ENCODE measurements at places on chromosomes 3 and 15. TPM values are rescaled to one million over a fixed set of nuclear protein-coding genes. Genes with fewer than 3 reads are reported as not detected.

GRCh38 chr3:30646181-30646876 lies 39.9 kb downstream of the TGFBR2 start:
- no peak for DNase-seq

DNA sequence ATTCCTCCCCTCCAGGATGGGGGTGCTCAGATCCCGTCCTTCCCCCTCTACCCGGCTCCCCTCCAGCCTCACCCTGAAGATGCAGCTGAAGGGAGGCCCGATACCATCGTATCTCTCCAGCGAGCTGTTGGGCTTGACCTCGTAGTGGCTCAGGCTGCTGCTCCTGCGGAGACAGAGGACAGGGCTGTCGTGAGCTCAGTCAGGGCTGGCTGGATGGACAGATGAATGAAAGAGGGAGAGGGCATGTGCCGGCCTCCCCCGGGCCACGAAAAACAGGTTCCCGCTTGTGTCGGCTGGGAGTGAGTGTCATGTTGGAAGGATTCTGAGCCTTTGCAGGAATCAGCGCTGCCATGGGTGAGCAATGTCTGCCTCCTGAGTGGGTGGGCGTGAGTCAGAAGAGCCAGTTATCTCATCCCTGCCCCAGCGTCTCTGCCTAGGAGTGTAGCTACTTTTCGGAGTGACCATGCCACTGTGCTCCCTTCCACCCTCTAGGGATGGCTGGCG lies 35.2 kb downstream of the FEM1B start:
- no peak for DNase-seq

- DNase-seq = no peak
Observed at GRCh38 chr15:51558411-51558810, 64.2 kb downstream of the DMXL2 start.

The IGSF11 gene
- total RNA-seq = not detected

DNA sequence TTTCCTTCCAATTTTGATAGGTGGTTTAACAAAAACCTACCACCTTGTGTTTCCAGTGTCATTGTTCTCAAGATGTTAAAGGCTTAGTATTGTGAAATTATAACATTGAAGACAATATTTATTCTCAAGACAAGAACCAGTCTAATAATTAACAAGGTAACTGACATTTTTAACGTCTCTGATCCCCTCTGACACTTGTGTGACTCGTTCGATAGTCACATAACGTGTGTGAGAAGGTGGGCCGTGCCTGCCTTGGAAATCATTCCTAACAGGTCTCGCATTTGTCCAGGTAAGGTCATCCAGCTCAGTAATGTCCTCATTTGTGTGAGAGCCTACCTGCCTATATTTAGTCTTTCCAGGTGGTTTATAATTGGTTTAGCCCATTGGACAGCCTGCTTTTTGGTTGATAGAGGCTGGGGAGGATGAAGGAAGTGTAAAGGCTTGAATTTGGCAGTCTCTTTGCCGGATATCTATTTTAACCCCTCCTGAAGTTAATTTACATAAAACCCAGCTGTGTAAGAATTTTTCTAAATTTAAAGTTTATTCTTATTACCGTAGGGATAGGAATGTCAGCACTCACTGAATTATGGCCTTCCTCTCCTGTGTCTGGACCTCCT lies 94.4 kb downstream of the AKAP13 start:
- no peak for DNase-seq

The DUOXA2 gene
- not detected for total RNA-seq

GRCh38 chr3:46400846-46401245 lies 6.0 kb downstream of the CCR5AS start:
- DNase-seq = no peak

The GAP43 gene
- total RNA-seq = not detected

The LRTM1 gene
- not detected for total RNA-seq

GRCh38 chr3:167691366-167691765 lies 37.6 kb upstream of the WDR49 start:
- DNase-seq = peak; percentile 36

DNA sequence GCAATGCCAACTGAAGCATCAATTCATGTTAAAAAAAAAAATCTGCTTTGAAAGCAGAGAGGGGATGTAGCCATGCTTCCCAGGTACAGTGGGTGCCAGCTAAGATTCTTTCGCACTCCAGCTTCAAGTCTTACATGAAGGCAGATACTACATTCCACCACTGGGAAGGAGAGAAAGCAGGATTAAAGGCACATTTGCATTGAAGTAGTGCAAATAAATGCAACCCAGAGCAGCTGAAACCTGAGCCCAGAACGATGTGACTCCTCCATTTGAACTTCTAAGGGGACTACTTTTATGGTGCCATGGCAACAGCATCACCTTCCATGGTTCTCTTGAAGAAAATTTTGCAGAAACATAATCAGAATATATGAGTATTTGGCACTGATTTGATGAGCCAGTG lies 19.1 kb upstream of the GJD2 start:
- DNase-seq = no peak

- DNase-seq = no peak
Observed at GRCh38 chr15:68609629-68610028, 30.8 kb downstream of the CORO2B start.

- DNase-seq = no peak
Observed at GRCh38 chr3:119626196-119626595, 28.5 kb downstream of the PLA1A start.

The TAGLN3 gene
- 0.46 TPM for total RNA-seq

DNA sequence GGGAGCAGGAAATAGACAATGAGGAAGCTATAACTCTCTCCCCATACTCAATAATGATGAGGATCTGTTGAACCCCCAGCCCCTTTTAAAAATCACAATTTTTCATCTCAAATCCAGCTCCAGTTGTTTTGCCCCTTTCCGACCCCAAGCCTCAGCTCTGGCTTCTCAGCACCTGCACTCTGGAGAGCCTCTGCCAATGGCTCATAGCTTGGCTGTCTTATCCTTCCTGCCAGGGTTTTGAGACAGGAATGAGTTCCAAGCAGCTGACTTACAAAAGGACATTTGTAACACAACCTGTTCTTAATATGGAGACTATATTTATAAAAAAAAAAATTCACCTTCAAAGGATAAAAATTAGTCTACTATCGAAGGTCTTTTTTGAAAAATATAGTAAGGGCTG lies 105.9 kb upstream of the NEDD4 start:
- DNase-seq = no peak

DNA sequence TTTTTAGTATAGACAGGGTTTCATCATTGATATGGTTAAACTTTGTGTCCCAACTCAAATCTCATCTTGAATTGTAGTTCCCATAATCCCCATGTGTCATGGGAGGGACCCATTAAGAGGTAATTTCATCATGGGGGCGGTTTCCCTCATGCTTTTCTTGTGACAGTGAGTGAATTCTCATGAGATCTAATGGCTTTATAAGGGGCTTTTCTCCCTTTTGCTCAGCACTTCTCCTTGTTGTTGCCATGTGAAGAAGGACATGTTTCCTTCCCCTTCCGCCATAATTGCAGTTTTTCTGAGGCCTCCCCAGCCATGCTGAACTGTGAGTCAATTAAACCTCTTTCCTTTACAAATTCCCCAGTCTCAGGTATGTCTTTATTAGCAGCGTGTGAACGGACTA lies 20.2 kb upstream of the ZNF710 start:
- no peak for DNase-seq

GRCh38 chr15:48896869-48897814 lies 19.2 kb downstream of the EID1 start:
- DNase-seq = no peak

- DNase-seq = no peak
Observed at GRCh38 chr15:67117370-67117769, 52.0 kb downstream of the SMAD3 start.

GRCh38 chr15:101481917-101482525 lies 7.5 kb downstream of the PCSK6 start:
- DNase-seq = no peak

DNA sequence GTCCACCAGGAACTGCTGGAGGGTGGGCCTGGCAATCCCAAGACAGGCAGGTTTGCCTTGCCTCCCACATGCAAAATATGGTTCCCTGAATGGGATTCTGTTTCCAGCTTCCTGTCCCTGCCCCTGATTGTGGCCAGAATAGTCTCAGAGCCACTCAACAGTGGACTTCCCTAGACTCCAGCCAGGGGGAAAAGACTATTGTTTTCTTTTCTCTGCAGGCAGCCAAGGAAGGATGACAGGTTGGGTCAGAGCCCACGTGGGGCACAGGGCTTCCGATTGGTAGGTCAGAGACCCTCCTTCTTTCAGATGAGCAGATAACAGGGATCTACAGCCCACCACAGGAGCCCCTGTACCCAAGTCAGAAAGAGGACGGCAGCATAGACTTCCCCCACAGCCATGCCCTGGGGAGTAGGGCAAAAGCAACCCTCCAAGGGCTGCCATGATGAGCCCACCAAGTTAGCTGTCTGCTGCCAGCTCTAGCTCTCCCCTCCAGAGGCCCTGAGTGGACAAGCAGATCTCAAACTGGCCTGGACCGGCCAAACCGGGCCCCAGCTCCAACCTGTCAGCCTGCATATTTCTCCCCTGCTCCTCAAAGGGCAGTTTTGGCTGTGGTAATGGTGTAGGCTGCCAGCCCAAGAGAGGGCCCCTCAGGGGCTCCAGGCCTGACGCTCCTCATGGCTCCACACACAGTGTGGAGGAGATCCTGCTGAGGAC lies 6.4 kb downstream of the TLR9 start:
- no peak for DNase-seq

DNA sequence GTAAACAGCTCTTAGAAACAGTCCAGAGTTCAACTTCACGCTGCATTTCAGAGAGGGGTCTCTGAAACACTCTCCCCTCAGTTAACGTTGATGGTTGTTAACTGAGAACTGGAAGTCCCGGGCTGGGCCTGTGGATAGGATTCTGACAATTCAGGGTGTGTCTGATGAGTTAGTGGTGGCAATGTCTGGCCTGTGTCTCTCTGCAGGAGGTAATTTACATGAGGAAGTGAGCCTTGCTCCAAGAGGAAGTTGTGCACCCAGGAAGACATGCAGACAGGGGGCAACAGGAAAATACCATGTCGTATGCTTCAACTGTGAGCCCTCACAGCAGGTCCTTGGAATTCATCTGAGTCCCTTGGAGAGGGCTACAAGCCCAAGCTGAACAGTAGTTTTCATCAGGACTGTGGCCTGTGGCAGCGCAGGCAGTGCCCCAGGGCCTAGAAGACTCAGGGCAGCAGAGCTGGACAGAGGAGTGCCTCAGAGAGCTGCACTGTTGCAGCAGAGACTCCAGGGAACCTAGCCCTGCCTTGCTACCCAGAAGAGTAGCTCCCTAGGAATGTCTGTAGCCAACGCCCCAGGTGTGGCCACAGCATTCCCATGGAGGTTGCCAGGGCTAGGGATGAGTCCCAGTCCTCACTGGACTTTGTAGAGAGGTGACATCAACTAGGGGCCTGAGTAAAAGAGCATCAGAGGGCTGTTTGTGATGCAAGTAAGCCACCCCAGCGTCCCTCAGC lies 104.6 kb upstream of the SELENOK start:
- DNase-seq = no peak

DNA sequence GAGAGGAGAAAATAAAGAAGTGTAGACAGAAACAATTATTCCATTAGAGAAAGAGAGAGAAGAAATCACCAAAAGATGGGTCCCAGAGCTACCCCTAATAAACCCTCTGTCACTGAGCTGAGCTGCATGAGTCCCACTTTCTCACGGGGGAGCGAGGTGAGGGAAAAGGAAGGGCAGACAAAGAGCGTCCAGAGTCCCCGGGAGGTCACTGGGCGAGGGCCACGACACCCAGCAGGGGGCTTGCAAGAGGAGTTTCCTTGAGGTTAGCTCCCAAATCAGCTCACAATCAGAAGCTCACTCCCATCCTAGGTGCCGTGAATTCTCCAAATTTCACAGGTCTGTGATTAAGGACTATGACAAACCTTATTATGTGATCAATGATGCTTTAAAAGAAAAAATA lies 62.3 kb downstream of the XXYLT1 start:
- no peak for DNase-seq

The CTXND1 gene
- total RNA-seq = not detected

DNA sequence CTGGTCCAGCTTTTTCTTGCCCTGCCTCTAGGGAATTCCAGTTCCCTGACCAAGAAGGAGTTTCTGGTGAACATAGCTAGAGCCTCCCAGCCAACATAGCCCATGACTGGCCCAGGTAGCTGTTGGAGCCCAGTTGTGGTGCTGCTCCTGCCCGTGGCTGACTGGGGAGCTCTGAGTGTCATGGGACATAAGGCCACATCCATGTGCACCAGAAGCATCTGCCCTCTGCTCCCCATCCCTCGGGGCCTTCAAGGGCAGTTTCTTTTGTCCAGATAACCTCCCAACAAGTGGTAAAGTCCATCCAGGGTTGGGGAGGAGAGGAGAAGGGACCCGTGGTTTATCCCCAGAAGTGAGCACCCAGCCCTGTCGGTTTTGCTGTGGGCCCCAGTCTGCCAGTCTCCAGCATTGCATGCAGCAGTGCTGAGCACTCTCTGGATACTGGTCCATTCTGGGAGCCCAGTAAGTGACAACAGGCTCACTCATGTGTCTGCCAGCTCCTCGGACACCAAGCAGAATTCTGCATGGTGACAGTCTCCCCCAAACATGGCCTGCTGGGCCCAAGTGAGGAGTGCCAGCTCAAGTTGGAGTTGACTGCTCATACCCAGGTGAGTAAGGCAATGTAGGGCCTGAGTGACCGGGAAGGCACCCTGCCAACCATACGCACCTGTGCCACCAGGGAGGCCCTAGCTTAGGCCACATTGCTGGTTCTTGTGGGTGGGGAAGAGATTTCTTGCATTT lies 28.8 kb downstream of the ACAA1 start:
- no peak for DNase-seq

The MANF gene
- 235 TPM for total RNA-seq

DNA sequence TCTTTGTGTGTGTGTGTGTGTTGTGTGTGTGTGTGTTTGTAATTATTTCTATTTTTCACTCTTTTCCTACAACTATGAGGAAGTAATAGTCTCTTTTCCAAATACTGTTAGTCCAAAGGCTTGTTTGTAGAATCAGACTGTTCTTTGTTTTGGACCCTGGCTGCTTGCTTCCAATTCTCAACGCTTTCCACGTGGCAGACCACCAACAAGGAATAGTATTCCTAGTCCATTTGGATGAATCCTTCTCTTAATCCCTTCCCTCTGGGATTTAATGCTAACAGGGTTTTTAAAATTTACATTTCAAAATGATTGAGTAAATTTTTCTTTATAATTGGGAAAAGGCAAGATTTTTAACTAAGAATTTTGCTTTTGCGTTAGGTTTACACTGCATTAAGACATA lies 62.7 kb downstream of the ADAMTSL3 start:
- no peak for DNase-seq

GRCh38 chr15:73716417-73716816 lies 32.2 kb downstream of the CD276 start:
- no peak for DNase-seq

DNA sequence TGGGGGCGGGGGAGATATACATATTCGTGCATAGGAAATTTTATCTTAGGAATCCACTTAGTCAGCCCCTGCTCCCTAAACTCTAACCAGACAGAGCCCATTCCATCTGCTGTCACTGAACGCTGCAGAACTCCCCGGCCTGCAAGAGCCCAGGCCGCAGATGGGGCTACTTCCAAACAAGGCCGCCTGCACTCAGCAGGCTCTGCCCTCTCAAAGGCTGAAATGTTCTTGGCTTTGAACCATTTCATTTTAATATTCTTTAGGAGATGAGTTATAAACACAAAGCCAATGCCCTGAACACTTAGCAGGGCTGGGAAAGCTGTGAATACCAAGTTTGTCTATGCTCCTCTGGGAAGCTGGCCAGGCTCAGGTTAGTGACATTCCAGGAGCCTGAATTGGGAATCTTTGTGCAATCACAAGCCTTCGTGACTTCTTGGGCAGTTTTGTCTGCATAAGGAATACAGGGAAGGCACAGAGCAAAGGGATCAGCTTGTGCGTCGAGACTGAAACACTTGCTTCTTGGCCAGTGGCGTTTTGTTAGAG lies 65.0 kb downstream of the SYNM start:
- DNase-seq = no peak

All from activated T-helper 2 cell treated with anti-CD3 and anti-CD28 coated beads, Interferon-gamma antibody, Interleukin-2, Interleukin-4, amounts not matched to agents 10 μg/mL and 5 μg/mL and 100 μg/mL, durations not matched to agents 14 hours and 24 hours and 36 hours (primary cell).